Caco-2 (cell line): ENCODE measurements at places on chromosomes 16 and 17. TPM values are rescaled to one million over a fixed set of nuclear protein-coding genes. Genes with fewer than 3 reads are reported as not detected.

ZNF597 gene
- 3.7 and 3.8 TPM in 2 replicates for total RNA-seq

VAT1 gene
- 227 and 236 TPM in 2 replicates for total RNA-seq

OTOP3 gene
- not detected in 2 replicates for total RNA-seq

MPV17L gene
- total RNA-seq: 3.7 and 4.6 TPM in 2 replicates

DNA sequence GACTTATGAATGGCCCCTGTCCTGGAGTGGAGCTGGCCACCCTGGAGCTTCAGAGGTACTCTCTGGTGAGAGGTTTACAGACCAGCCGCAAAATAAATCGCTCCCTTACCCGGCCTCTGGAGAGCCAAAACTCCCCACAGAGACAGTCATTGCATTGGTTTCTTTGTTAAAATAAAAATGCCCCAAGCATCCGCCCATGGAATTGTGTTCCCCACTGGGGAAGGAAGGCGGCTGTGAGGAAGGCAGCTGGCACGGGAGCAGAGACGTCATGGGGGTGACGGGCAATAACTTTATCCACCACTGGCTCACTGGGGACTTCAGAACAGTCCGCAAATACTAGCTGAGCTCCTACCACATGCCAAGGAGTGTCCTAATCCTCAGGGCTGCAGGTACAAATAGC lies 266.2 kb upstream of the FOXF1 start:
- no peak for DNase-seq

DNA sequence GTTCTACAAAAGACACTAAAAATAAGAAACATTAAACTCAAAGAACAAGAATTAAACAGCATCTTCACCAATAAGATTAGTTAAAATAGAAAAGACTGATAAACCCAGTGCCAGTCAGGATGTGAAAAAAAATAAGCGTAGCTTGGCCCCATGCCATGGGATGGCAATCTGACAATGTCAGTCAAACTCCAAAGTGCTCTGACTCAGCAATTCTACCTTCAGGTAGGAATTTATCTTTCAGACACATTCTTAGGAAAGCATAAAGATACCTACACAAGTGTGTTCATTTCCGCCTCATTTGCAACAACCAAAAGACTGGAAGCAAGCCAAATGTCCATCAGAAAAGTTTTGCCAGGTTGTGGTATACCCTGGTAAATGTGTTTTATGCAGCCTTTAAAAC lies 9.1 kb upstream of the MPO start:
- DNase-seq: no peak

GRCh38 chr17:51833045-51833444 lies 325.5 kb downstream of the CA10 start:
- DNase-seq: no peak

DNA sequence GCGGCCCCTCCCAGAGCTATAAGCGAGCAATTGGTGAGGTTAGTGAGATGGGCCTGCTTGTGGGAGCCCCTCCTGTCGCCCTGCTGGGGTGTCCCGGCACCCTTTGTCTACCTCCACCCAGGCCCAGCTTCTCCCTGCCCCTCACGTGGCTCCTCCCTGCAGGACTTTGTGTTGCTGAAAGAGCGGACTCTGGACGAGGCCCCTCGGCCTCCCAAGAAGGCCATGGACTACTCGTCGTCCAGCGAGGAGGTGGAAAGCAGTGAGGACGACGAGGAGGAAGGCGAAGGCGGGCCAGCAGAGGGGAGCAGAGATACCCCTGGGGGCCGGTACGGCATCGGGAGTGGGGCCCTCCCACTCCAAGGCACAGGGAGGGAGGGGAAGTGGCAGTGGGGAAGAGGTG lies 6.1 kb upstream of the C17orf107 start:
- no peak for DNase-seq

DNA sequence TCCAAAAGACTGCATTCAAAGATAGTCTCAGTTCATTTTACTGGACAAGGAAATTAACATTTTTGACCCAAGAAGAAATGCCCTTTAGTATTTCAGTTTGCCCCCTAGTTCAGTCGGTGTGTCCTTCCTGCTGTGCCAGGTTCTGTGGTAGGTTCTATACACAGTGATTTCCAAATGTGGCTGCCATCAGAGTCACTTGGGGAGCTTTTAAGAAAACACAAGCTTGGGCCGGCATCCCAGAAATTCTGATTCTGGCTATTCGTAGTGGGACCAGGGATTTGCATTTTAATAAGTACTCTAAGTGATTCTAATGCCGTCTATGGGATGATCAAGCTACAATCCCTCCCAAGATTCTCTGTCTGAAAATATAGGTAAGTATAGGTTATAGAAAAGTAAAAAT lies 10.2 kb downstream of the RSPRY1 start:
- no peak for DNase-seq

- no peak for DNase-seq
These were observed 17.1 kb downstream of the HLF start for GRCh38 chr17:55281649-55282378.

DNA sequence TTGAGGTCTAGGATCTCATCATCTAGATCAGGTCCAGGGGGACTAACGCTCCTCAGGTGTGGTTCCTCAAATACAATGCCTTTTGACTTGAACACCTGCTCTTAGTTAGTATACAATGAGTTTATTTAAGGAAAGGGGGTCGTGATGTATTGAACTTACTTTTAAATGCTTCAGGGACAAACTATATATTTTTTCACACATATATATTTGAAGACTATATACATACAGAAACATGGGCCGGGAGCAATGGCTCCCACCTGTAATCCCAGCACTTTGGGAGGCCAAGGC lies 11.5 kb upstream of the USP32 start:
- DNase-seq: no peak

GRCh38 chr17:16190703-16191360 lies 24.5 kb downstream of the NCOR1 start:
- DNase-seq: no peak
